ENCODE measurements at places on chromosomes 11 and 22. TPM values are rescaled to one million over a fixed set of nuclear protein-coding genes. Genes with fewer than 3 reads are reported as not detected.
A peak's percentile ranks its signal among the peaks of the same experiment; 100 is the strongest.

Gene POU2AF3
- 6.6 TPM for total RNA-seq

Gene KLHDC7B
- 0.17 TPM for total RNA-seq

Gene LARGE2
- 1.1 TPM for total RNA-seq

DNA sequence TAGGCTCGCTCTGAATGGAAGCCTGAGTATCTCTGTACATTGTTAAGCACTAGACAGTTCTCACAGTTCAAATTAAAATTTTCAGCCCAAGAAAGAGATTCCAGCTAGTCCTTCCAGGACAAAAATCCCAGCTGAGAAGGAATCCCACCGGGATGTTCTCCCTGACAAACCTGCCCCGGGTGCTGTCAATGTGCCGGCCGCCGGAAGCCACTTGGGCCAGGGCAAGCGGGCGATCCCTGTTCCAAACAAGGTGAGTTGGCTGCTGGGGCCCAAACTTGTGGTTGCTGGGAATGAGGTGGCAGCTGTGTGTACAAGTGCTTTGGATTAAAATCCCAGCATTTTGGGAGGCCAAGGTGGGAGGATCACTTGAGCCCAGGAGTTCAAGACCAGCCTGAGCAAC, 15.4 kb downstream of the GTSE1 start:
- DNase-seq = no peak

- DNase-seq = peak; percentile 50
Observed at GRCh38 chr11:10934293-10934860, 76.5 kb upstream of the ZBED5 start.

- peak; percentile 31 for DNase-seq
Observed at GRCh38 chr11:1771700-1772099, 8.0 kb upstream of the CTSD start.

DNA sequence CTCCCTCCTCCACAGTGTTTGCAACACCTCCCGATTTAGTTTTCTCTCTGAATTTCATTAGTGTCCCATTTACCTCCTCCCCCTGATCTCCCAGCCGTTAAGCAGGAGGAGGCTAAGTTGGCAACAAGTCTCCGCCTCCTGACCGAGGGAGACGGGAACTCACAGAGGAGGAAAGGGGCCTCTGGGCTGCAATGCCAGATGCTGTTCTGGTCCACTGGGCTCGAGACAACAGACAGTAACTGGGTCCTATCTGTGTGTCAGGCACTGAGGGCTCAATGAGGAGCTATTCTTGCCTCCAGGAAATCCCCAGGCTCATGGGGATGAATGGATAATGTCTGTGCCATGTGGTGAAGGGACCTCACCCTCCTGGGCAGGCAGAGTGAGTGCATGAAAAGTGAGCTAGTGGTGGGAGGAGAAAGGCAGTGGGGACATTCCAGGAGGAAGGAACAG, 228.1 kb downstream of the TENM4 start:
- no peak for DNase-seq

DNA sequence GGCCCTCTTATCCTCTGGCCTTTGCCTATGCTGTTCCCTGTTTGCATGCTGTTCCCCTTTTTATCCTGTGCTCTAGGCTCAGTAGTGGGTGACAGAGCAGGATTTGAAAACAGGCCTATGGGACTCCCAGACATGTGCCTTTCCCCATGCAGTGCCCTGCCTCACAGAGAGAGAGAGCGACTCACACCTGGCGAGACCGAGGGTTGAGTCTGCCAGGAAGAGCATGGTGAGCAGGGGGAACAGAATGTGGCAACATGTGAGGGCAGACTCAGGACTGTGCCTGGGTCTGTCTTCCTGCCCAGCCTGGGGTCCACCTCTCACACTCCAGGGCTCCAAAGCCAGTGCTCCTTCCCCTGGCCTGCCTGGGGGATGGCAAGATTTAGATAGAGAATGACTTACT, 75.0 kb downstream of the NFAM1 start:
- DNase-seq = no peak

DNA sequence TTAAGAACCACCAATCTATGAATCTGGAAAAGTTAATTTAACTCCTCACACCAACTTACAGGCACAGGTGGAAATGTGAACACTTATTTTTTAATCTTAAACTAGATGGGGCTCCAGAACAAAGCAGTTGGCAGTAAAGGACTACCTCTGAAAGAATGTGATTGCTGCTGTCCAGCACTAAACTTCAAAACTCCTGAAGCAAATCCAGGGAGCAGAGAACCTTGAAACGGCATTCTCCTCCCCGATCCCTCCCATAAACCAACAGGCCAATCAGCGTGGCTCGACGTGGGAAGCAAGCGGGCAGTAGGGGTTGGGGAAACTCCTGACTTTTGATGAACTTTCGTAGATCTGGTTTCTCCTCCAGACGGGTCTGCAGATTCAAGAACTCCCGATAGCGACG, 5.0 kb downstream of the SNX19 start:
- no peak for DNase-seq

- DNase-seq = no peak
Observed at GRCh38 chr22:19068784-19069271, 53.4 kb downstream of the DGCR2 start.

DNA sequence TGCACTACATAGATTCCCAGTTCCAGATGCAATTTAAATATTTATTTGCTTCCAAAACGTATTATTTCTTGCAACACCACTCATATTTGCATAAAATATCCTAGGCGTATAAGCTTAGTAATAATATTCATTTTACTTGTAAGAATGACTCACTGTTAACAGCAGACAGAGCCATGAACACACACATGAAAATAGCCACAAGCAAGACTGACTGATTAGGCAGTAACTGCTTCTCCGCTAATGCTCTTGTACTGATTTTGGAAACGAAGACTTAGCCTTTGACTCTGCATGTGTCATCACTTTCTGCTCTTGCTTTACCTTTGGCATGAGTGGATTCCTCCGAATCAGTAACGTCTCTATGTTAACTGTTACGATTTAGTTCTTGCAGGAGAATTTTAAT, 6.0 kb downstream of the OR10Q1 start:
- no peak for DNase-seq

DNA sequence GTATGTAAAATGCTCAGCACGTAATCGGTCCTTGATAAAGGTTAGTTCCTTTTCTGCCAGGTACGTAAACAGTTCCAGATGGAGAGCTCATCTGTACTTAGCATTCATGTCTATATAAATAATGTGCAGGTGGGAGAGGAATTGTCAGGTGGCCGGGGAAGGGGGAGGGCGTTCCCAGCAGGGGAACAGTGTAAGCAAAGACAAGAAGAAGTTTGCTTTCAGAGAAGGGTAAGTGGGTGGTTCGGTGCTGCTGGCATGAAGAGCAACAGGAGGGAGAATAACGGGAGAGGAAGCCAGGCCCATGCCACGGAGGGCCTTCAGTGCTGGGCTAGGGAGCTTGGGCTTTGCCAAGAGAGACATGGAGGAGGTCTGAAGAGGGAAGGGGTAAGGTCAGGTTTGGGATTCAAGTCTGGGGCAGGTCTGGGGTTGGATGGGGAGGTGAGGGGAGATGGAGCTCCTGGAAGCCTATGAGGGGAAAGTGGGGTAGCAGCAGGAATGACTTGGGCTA, 11.4 kb upstream of the WNT11 start:
- no peak for DNase-seq

DNA sequence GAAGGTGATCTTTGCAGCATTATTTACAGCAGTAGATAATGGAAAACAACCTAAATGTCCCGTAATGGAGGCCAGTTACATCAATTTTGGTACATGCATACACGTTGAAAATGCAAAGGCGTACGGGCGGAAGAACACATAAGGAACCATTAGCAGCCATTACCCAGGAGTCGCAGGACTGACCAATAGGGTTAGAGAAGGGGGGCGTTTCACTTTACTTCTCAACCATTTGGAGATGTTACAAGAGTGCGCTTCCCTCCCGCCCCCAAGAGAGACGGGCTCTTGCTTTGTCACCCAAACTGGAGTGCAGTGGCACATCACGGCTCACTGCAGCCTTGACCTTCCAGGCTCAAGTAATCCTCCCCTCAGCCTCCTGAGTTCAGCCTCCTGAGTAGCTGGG, 52.8 kb upstream of the SLC35C1 start:
- no peak for DNase-seq
